ENCODE measurements at places on chromosomes 1 and 21.
A peak's percentile ranks its signal among the peaks of the same experiment; 100 is the strongest.

DNA sequence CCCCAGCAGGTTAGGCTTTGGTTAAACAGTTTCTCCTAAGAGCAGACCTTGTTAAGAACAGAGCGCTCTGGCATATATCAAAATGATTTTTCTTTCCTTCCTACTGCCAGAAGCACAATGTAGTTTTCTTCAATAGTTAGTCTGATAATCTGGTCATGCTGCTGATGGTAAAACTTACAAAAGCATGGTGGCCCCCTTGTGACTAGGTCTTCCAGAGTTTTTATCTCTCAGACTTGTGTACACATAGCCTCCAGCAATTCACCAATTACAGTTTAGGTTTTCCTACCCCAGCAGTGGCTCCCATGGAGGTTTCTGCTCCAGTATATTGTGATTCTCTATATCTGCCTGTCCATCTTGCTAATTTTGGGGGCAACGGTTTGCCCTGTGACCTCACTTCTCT, 73.3 kb upstream of the DPH5 start:
- DNase-seq, result no peak

- DNase-seq, result no peak
These were observed 66.5 kb upstream of the CAMK1G start for GRCh38 chr1:209516771-209517680.

DNA sequence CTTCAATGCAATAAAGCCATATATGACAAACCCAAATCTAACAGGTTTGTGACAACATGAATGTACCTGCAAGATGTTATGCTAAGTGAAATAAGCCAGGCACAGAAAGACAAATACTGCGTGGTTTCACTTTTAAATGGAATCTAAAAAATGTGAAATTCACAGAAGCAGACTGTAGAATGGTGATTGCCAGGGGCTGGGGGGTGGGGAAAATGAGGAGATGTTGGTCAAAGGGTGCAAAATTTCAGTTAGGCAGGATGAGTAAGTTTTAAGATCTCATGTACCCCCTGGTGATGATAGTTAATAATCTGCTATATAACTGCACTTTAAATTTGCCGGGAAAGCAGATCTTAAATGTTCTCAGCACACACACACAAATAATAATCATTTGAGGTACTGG, 160.5 kb downstream of the PTBP2 start:
- no peak for DNase-seq

- no peak for DNase-seq
These were observed 507.7 kb upstream of the PRMT6 start for GRCh38 chr1:106548726-106549125.

- peak; percentile 52 for DNase-seq
These were observed 52.0 kb downstream of the CD2 start for GRCh38 chr1:116806245-116806644.

GRCh38 chr1:119331915-119332314, 36.7 kb upstream of the HAO2 start:
- no peak for DNase-seq

DNA sequence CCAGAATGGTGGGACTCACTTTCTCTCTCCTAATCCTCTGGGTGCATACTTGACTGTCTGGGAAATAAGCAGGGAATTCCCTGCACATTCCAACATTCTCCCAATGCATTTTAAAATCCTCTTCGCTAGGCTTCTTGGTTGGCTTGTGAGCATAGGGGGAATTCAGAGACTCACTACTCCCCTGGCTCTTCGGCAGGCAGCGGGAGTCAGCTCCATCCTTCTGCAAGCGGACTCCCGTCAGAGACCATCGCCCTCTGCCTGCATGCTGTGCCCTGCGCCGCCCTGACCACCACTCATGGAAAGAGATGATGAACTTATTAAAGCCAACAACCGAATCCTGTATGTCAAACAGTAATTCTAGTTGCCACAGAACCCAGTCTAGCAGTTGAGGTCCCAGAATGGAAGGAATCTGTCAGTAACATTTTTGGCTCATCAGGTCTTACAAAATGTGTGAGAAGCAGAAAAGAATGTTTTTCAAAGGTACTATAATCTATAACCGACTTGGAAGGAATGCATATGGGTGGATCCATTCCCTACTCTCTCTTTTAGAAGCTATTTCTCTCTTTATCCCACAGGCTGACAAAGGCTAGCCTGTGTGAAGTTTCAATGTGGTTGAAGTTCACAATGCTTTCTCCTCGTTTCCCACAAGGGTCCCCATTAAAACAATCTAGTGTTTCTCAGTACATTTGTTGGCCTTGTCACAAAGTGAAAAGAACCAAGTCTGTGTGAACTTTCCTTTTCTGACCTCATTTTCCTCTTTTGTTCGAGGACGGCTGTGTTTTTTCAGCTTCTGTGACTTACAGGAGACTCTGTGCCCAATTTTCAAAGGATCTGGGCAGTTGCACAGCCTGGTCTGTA, 119.1 kb upstream of the ADAR start:
- DNase-seq, result no peak

GRCh38 chr1:40044110-40044509, 3.6 kb downstream of the CAP1 start:
- DNase-seq, result no peak

- no peak for DNase-seq
These were observed 10.8 kb downstream of the TRIM45 start for GRCh38 chr1:117110774-117111173.

DNA sequence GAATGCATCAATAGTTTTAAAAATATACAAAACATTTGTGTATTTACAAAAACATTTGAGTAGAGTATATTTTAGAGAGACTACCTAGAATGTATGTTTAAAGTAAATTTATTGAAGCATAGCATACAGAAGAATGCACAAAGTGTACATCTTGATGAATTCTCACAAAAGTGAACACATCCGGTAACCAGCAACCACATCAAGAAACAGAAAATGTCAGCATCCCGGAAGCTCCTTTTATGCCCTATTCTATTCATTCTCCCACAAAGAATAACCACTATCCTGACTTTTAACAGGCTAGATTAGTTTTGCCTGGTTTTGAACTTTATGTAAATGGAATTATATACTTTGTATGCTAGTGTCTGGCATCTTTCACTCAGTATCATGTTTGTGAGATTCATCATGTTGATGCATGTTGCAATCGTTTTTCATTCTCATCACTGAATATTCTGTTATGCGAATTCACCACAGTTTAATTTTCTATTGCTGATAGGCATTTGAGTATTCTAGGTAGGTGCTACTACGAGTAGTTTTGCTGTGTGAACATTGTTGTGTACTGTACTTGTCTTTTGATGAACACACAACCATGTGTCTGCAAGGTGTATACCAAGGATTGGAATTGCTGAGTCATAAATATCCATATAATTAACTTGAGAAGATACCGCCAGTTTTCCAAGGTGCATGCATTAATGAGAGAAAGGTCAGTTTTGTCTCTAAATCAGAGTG, 75.4 kb downstream of the CACHD1 start:
- no peak for DNase-seq

GRCh38 chr1:25623007-25623406, 6.4 kb downstream of the MAN1C1 start:
- DNase-seq, result no peak

- no peak for DNase-seq
These were observed 29.6 kb upstream of the DIPK1A start for GRCh38 chr1:92990828-92991227.

GRCh38 chr1:204327359-204327758, 32.4 kb downstream of the PLEKHA6 start:
- no peak for DNase-seq

- DNase-seq, result no peak
These were observed 36.8 kb upstream of the SFPQ start for GRCh38 chr1:35229587-35230360.

- no peak for DNase-seq
These were observed 94.6 kb upstream of the ZBTB18 start for GRCh38 chr1:243956450-243956849.

DNA sequence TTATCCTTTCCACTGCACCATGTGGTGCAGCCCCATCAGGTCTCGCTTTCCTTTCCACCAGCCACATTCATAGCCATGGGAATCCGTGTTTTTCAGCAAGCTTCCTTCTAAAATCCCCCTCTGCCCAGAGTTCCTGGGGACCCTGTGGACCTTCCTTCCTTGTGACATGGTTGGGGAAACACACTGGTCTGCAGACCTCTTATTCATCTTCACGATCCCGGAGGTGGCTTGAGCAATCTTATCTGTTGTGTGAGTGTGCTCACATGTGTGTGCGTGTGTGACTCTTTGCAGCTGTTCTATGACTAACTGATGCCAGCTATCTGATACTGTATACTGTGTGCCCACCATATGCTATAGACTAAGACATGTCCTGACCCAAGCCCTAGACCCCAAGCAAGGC, 15.6 kb upstream of the IL10 start:
- no peak for DNase-seq

- DNase-seq, result no peak
These were observed 9.9 kb upstream of the LMO4 start for GRCh38 chr1:87318806-87319205.

GRCh38 chr1:119602169-119602568, 45.9 kb downstream of the ZNF697 start:
- no peak for DNase-seq

GRCh38 chr1:14486401-14487201, 111.9 kb upstream of the KAZN start:
- DNase-seq, result no peak

DNA sequence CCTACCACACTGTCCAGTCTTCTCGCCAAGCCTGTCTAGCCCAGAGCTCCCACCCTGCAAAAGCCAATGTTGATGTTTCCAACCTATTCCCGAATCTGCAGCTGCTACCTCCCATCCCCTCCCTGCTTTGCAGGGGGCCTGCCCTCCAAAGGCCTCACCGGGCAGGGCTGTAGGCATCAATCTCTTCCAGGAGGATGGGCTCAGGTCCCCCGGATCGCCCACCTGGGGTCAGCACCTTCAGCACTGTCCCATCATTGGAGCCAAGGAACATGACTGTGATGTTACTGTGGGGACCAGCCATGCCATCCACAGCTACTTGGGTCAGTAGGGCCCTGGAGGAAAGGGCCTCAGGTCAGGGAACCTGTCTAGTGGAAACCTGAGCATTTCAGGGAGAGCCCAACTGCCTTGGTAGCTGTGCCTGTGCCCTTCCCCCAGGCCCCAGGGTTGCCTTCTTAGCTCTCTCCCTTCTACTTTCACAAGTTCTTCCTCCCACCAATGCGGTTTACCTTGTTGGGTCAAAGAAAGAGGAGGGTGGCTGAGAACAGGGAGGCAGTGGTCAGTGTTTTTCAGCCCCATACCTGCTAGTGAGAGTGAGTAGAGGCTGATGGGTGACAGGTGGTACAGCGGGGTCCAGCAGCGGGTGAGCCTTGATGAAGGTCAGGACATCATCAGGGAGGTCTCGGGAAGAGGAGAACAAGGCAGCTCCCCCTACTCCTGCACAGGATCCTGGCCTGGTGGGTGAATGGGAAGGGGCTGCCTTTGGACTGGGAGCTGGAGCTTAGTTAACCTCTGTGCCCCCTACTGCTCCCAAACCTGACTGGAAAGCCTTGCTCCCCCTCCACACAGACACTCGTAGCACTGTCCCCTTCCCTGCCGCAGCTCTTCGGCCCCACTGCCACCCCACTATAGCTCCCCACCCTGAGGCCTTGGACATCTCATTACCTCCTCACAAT, 10.7 kb downstream of the SEMA6C start:
- no peak for DNase-seq

GRCh38 chr1:154476791-154477190, 25.2 kb upstream of the TDRD10 start:
- no peak for DNase-seq

DNA sequence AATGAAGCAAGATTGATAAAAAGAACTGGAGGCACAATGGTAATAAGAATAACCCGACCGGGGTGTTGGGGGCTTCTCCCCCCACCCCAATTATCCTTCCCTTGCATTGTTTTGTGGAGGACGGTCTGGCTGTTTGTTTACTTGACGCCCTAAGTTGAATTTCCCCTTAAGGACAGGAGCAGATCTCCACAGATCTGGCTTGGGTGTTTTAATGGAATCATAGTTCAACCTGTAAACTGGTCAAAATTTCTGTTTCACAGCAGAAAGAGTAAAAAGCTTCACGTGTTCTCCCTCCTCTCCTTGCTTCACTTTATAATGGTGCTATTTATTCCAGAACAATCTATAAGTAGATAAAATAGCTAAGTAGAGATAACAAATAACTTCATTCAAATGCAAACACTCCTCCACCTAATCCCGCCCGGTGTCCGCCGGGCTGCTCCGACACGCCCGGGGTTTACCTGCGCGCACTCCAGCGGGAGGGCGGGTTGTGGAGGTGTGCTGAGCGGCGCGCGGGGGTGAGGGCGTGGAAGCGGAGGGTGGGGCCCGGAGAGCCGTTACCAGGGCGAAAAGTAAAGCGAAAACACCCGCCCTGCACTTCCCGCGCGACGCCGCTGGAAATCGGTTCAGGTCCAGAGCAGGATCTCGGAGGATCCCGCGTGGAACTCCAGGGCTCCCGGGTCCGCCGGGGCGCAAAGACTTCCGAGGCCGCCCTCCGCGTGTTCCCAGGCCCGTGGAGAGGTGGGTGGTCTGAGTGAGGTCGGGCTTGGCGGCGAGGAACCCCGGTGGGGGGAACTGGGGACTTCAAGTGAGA, 2.0 kb upstream of the ATF3 start:
- peak; percentile 68 for DNase-seq

GRCh38 chr1:64248065-64248464, 44.6 kb downstream of the UBE2U start:
- DNase-seq, result no peak

DNA sequence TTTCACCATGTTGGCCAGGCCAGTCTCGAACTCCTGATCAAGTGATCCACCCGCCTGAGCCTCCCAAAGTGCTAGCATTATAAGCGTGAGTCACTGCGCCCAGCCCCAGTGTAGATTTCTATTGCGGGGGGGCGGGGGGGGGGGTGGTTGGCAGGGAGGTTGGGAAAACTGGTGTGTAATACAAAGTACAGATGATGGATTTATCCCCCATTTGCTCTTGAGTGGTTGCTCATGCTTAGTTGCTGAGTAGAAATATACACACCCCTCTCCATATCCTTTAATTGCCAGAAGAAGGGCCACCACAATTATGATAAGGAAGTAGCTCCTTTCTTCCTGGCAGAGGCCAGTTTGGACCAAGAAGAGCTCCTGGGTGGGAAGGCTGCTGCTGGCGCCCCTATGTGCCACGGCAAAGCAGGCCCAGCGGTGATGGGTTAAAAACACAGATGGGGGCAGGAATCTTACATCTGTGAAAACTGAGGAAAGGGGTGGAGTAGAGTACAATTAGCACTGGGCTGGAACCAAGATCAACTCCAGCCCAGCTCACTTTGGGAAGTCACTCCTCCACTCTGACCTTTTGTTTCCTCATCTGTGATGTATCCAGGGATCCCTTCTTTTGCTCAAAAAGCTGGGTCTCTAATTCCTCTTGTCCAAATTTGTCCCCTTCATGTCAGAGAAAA, 55.2 kb downstream of the MRPL37 start:
- no peak for DNase-seq

Data from activated T-cell treated with anti-CD3 and anti-CD28 coated beads, Interleukin-2, amount 50 U/mL, for 1 hour (primary cell).